ENCODE measurements at places on chromosomes 1 and 21.

DNA sequence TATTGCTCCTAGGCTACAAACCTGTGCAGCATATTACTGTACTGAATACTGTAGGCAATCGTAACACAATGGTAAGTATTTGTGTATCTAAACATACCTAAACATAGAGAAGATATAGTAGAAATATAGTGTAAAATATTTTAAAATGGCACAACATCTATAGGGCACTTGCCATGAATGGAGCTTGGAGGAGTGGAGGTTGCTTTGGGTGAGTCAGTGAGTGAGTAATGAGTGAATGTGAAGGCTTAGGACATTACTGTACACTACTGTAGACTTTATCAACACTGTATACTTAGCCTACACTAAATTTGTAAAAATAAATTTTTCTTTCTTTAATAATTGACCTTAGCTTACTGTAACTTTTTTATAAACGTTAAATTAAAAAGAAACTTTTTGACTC lies 7.9 kb downstream of the LEFTY2 start:
- no peak for DNase-seq

GRCh38 chr1:167669209-167670124 lies 39.4 kb downstream of the RCSD1 start:
- no peak for DNase-seq

DNA sequence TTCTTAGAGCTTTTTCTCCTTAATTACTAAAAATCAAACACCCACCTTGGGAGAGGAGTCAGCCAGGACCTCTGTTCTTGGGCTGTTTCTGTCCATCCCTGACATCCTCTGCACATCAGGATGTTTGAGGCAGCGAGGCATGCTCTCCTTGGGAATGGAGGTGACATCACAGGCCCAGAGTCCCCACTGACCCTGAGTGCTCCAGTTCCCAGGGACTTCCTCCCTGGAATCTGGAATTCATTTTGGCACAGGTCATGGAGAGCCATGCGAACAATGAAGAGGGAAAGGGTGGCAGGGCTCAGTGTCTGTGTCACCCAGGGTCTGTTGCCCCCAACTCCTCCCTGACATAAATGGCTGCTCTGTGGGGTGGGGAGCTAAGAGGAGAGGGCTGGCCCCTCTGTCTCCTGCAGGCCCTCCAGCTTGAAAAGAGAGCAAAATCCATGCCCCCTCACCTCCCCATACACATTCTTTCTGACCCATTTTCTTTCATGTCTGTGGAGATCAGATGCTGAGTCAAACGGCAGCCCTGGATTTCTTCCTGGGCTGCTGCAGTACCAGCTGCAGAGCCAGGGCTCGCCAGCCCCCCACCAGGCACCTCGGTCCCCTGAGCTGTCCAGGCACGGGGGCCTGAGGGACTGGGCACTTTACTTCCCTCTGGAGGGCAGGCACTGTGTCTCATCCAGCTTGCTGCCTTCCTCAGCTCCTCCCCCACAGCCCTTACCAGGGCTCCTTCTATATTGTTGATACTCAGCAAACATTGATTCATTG lies 102.0 kb downstream of the NMNAT2 start:
- DNase-seq, result no peak

- no peak for DNase-seq
Observed at GRCh38 chr1:41878495-41878894, 40.2 kb downstream of the HIVEP3 start.

- no peak for DNase-seq
Observed at GRCh38 chr1:199247891-199248290, 609.1 kb downstream of the PTPRC start.
